HuH-7 (cell line): ENCODE measurements at places on chromosomes 16 and 17.

GRCh38 chr16:17453364-17454038 lies 17.3 kb downstream of the XYLT1 start:
- DNase-seq, result no peak

DNA sequence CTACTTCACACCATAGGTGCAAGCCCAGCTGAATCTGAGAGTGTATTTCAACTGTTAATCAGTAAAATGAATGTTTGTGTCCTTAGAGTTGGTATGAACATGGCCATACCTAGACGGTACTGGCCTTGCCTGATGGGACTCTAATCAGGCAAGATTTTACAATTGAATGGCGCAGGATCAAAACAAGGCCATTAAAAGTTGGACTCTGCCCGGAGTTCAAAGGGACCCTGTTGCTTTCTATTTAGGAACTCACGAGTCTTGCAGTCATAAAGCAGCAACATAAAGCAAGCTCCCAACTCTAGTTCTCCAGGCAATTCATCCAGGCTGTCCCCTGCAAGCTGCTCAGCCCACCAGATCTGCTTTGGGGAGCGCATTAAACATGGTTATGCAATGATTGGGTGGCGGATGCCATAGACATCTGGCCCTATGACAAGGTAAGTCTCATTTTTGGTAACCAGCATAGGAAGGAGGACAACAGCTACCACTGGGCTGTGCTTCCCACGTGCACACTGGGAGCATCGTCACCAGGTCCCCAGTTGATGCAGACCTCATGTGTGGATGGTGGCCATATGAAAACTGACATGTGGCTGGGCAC lies 8.8 kb downstream of the TMEM186 start:
- peak; percentile 38 for DNase-seq

DNA sequence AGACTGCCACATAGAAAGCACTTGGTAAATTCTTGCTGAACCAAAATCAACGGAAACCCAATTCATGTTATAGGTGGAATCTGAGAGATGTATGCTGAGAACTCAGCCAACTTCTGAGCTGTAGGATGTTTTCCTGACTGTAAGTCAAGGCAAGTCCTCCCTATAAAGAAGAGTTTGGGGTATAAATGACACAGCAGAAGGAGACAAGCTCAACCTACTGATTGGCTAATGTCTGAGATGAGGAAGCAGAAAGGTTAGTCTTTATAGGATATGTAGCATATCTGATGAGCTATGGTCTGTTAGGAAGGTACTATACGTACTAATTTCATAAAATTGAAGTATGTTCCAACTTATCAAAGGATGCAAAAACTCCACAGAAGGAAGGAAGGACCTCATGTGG lies 99.5 kb downstream of the XYLT1 start:
- DNase-seq, result no peak

DNA sequence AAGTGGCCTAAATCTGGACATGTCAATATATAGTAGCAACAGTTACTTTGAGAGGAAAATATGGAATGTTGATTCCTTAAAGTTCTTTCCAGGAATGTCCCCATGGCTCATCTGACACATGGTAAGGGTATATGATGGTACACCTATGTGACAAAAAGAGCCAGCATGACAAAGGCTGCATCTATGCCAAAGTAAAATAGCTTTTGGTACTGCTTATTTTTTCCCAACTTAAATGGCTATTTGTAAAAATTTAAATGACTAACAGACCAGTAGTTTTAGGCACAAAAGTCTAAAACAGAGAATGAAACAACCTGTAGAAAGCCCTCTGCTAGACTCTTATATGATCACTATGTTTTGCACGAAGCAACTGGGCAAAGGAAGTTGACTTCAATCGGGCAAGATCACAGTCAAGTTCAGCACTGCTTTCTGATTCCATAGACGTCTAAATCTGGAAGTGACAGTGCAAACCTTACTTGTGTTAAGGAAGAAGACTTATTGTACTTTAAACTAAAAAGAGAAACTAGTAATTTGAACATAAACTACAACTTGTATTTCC lies 135.1 kb downstream of the SKAP1 start:
- no peak for DNase-seq

GRCh38 chr17:39658760-39659159 lies 6.4 kb upstream of the TCAP start:
- DNase-seq, result no peak

DNA sequence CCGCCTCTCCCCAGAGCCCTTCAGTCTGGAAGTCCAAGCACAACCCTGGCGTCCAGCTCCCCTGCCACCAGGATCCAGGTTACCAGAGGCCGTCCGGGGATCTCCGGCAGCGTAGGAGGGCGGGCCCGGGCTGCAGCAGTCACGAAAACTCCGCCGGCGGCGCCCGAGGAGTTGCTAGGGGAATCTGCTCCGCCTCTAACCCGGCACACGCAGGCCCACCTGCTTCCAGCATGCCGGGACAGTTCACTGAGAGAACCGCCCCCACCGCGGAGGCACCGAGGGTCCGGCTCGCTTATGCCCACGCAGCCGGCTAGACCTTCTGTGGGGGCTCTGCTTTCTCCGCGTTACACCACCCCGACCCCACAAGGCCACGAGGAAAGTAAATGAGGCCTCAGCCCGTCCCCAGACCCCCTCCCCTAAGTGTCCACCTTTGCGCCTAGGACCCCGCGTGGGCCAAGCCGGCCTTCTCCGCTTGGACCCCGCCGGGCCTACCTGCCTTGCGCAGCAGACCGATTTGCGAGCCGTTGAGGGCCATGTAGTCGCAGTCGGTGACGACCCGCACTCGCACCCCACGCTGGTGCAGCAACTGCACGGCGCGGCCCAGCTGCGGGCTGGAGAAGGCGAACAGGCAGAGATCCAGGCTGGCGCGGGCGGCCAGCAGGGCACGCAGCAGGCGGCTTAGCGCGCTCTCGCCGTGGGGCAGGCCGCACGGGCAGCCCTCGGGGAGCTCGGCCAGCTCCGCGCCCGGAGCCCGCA lies 587 bp downstream of the PLD6 start:
- DNase-seq, result peak; percentile 83

GRCh38 chr17:16407911-16408588 lies 7.3 kb upstream of the TRPV2 start:
- DNase-seq, result no peak

- no peak for DNase-seq
Observed at GRCh38 chr17:73455050-73455687, 143.4 kb upstream of the CDC42EP4 start.

DNA sequence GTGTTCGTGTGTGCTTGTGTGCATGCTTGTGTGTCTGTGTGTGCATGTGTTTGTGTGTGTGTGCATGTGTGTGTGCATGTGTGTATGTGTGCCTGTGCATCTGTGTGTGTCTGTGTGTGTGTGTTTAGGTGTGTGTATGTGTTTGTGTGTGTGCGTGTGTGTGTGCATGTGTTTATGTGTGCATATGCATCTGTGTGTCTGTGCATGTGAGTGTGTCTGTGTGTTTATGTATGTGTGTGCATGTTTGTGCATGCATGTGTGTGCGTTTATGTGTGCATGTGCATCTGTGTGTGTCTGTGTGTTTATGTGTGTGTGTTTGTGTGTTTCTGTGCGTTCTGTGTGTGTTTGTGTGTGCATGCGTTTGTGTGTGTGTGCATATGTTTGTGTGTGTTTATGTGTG lies 106.6 kb upstream of the TNRC6C start:
- DNase-seq, result no peak

GRCh38 chr17:35235917-35236316 lies 7.0 kb upstream of the SLFN5 start:
- no peak for DNase-seq

GRCh38 chr16:63653044-63653839 lies 1468.6 kb downstream of the CDH11 start:
- DNase-seq, result no peak

- peak; percentile 73 for DNase-seq
Observed at GRCh38 chr17:41496803-41497484, 7.2 kb upstream of the KRT36 start.

GRCh38 chr16:53154513-53154912 lies 99.7 kb downstream of the CHD9 start:
- no peak for DNase-seq

DNA sequence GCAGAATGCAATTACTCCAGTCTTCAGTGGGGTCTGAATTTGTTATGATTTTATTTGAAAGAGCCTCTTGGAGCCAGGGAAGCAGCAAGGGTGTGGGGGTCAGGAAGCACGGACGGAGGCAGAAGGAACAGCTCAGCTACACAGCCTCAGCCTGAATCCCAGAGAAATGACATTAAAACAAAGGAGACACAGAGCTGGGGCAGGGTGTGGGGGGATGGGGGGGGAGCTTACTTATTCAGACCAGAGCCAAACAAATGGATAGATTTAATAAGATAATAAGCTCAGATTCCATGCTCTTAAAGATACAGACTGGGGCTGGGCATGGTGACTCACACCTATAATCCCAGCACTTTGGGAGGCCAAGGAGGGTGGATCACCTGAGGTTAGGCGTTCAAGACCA lies 195.3 kb downstream of the ZNF423 start:
- no peak for DNase-seq

DNA sequence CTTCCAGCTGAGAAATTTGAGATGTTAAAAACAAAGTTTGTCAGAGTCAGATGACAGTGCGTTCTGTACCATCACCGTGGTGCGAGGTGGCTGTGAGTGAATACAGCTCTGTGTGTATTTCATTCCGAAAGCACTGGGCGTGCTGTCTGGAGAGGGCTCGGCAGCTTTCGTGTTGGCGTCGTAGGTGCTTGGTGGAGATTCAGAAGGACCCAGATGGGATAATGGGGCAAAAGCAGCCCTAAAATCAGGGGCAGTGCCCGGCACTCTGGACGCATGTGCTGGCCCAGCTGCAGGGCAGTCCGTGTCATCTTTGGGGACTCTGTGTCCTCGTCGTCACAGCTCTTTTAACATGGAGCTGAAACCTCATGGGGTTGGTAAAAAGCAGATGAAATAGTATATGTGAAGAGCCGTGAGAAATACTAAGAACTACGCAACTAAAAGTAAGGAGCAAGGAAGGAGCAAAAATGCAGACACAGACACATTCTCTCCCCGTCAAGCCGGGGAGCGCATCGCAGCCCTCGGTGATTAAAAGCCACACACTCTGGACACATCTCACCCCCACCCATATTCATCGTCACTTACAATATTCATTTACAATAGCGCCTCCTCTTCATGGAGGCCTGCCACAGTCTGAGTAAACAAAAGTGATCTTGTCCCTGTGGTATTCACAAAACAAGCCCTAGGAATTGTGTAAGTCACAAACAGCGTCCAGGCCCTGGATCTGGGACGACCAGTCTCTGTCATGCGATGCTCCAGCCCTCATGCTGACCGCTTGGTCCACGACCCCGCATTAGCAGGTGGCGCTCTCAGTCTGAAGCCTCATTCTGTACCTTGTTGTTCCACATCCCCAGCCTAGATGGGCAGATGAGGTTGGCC lies 206.7 kb downstream of the RPTOR start:
- DNase-seq, result no peak

- DNase-seq, result no peak
Observed at GRCh38 chr17:45367216-45367615, 50.4 kb upstream of the MAP3K14 start.

DNA sequence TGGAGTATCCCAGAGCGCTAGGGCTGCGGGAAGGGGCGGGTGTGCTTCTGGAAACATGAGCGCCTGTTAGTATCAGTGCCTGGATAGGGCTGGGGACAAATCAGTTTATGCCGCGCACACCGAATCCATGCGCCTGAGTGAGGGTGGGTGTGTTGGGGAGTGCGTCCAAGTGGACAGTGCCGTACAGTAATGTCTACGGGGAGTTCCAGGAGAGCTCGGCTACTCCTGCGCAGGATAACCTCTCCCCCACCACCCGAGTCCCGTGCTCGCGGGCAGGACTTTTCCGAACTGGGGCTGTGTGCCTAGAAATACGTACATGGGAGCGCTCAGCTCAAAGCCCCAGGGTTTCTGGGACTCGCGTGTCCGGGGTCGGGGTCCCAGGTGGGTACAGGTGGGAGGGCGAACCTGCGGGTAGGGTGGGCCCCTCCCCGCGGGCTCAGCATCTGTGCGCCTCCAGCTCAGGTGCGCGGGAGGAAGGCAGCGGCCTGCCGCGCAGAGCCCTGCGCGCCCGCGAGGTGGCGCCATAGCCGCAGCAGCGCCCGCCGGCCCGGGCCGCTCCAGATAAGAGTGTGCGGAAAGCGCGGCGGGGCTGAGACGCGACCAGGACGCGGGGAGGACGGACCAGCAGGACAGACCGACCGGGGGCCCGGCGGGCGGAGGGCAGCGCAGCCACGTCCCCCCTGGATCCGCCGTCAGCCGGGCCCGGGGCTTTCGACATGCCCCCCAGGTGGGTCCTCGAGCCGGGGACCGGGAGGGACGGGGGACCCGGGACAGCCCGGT lies at the start of gene HIC1:
Gene HIC1 (plus strand): TSS at position 592 of the 780 bp plus-strand sequence. CDS start 1,588 bp downstream, outside the sequence.
- peak; percentile 83 for DNase-seq

GRCh38 chr16:3089717-3090592 lies 9.1 kb downstream of the ZSCAN10 start:
- no peak for DNase-seq

DNA sequence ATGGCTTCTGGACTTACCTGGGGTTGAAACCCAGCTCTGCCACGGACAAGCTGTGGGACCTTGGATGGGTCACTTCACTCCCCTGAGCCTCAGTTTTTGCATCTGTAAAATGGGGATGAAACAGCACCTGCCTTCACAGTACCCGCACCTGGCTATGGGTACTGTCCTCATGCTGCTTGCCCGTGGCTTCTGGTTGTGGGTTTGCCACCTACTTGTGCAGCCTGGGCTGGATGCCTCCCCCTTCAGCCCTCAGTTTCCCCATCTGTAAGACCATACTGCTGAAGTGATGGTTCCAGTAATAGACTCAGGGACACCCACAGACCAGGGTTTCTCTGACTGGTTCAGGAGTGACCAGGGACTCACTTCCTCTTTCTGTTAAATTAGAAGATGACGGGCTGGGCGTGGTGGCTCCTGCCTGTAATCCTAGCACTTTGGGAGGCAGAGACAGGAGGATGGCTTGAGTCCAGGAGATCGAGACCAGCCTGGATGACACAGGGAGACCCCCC lies 9.4 kb downstream of the GLIS2 start:
- DNase-seq, result no peak

DNA sequence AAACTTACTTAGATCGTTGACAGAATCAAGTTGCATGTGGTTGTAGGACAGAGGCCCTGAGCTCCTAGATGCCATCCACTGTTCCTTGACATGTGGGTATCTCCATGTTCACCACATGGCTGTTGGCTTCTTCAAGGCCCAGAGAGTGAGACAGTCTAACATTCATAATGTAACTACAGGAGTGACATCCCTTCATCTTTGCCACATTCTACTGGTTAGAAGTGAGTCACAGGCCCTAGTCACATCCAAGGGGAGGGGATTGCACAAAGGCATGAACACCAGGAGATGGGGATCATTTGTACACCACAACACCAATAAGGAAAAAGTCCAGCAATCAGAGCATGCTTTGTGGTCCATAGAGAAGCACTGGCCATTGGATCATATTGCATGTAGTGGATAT lies 56.6 kb downstream of the WSCD1 start:
- no peak for DNase-seq
